Psoas muscle (tissue), 8 donors: ENCODE measurements at places on chromosomes 5 and 9. TPM values are rescaled to one million over a fixed set of nuclear protein-coding genes. Genes with fewer than 3 reads are reported as not detected.

DNA sequence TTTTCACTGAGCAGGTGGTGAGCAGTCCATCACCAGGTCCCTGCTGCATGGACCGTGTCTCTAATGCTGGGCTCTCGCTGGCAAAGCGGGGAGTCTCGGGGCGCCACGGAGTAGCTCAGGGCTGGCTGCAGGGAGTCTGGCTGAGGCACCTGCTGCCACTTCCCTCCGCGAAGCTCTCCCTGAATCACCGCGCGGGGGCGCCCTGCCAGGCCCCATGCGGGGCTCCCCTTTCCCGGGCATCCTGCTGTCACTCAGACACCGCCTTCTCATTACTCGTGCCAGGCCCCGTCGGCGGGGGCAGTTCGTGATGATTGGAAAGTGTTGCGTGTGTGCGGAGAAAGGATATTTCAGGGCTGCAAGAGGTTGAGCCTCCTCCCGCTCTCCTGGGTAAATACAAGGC lies 335.8 kb downstream of the IRX2 start:
- no peak for DNase-seq

Gene PCDHAC1
- total RNA-seq: 0.08 TPM

DNA sequence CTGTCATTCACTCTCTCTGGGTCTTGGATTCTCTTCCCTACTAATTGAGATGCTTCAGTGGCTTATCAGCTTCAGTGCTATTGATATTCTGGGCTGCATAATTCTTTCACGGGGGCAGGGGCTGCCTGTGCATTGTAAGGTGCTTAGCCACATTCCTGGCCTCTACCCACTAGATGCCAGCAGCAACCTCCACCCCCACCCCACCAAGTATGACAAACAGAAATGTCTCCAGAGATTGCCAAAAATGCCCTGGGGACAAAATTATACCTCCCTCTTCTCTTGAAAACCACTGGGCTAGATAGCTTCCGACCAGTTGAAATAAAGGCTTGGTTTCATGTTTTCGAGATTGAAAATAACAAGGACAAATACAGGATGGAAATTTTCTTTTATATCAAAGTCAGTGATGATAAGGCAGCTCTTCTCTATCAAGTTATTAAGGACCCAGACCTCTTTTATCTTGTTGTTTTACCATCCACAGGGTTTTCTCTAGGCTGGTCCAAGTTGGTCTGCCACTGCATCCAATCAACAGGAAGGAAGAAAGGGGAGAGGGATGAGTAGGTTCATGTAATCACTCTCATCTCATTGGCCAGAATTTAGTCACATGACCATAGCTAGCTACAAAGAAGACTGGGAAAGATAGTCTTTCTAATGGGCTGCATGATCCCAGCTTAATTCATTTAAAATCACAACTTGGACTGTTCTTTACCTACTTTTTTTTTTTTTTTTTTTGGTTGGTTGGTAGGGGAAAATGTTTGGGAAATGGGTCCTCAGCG lies 92.1 kb upstream of the RANBP3L start:
- DNase-seq: no peak

- no peak for DNase-seq
These were observed 144.2 kb upstream of the RAI14 start for GRCh38 chr5:34511915-34512314.

DNA sequence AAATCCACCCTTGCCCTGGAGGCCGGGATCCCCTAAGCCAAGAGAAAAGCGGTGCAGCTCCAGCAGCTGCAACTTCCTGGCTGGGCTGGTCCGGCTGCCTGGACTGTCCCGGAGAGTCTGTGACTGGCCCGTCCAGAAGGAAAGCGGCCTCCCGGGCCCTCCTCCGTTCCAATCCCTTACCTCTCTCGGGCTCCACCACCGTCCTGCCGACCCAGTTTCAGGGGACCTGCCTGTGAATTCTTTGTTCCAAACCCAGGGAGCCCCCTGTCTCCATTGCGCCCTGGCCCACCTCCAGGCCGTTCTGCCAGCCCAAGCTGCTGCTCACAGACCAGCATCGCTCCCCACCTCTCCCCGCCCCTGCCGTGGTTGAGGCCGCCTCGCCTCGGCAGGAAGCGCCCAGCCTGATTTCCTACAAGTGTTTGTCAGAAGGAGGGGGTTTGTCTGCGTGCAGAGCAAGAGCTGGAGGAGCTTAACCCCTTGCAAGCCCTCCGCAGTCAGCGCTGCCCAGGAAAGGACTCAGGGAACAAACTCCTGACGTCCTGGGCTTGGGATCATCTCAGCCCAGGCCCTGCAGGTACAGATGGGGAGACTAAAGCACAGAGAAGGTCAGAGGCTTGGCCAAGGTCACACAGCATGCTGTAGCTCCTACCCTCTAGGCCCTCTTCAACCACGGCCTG lies at the start of gene AKNA:
AKNA (minus strand) TSS at position 303 of the 677 bp plus-strand sequence. CDS start 6,649 bp downstream, outside the sequence.
- DNase-seq: peak; percentile 76

- DNase-seq: no peak
These were observed 22.4 kb upstream of the DEPDC1B start for GRCh38 chr5:60722416-60722815.

DNA sequence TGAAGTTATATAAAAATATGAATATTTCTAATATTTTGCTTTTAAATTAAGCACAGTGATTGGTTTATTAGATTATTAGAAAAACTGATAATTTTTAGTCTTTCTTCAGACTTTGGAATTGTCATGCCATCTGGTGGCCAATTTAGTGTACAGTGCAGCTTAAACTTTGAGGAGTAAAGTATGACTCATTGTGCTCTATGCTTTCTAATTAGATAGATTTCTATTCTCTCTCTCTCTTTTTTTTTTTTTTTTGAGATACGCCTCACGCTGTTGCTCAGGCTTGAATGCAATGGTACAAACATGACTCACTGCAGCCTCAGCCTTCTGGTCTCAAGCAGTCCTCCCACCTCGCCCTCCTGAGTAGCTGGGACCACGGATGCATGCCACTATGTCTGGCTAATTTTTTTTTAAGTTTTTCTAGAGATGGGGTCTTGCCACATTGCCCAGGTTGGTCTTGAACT lies 42.1 kb upstream of the GPR21 start:
- peak; percentile 14 for DNase-seq
